ENCODE measurements at places on chromosomes 7 and 10.

DNA sequence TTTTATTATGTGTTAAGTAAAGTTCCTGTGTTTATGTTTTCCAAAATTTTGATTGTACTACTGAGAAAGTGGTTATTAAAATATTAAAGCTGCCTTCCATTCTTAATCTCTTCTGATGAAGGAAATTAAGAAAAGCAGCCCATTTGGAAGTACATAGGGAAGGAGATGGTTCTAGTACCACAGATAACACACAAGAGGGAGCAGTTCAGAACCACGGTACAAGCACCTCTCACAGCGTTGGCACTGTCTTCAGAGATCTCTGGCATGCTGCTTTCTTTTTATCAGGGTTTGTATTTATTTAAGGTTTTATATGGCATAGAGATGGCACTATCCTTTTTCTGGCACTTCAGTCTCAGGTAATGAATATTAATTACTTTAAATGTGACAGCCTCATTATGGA is 111.6 kb downstream of the PHTF2 start:
- DNase-seq: no peak

GRCh38 chr10:6494936-6495592 is 85.0 kb downstream of the PRKCQ start:
- DNase-seq: no peak

GRCh38 chr7:42761486-42761885 is 150.4 kb downstream of the C7orf25 start:
- DNase-seq: no peak

GRCh38 chr7:129017264-129017663 is 37.6 kb downstream of the TNPO3 start:
- no peak for DNase-seq

DNA sequence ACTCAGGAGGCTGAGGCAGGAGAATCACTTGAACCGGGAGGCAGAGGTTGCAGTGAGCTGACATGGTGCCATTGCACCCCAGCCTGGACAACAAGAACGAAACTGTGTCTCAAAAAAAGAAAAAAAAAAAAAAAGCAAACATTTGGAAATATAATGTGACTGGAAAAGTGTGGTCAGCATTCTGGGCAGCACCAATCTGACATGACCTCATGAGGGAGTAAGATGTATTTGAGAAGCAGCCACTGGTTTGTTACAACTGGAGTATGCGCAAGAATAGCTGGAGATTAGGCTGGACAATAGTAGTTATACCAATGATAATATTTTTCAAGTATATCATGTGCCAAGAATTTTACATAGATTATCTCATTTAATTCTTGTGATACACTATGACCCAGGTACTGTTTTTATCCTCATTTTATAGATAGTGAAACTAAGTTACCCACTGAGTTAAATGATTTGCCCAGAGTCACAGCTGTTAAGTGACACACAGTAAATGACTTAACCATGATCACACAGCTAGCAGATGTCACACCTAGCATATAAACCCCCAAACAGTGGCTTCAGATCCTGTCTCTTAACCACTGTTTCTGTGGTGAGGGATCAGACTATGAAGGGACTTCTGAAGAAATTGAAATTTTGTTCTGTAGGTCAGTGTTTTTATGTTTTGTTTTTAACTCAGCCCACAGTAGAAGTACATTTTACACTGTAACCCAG is 11.1 kb downstream of the MCU start:
- DNase-seq: peak; percentile 73

DNA sequence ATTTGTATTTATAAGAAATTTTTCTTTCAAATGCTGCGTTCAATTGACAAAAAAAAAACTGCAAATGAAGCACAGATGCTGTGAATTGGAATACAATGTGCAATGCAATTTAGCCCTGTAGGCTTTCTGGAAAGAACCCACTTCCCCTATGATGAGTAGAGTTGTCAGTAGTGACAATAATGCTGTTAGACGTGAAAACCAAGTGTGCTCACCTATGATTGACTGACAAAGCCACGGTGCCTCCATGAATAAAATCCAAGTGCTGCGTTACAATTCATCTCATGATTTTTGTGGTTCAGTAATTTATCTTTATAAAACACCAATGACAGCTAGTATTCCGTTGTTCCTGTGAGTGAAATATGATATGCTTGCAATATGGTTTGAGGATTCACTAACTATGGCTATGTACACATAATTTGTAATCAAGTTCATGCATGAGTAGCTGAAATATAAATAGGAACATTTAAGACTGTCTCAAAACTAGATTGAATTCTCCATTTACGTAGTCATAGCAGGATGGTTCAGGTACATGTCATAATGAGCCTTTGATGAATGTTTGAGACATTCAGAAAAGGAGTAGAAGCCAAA is 1160.3 kb downstream of the CNTNAP2 start:
- DNase-seq: no peak

DNA sequence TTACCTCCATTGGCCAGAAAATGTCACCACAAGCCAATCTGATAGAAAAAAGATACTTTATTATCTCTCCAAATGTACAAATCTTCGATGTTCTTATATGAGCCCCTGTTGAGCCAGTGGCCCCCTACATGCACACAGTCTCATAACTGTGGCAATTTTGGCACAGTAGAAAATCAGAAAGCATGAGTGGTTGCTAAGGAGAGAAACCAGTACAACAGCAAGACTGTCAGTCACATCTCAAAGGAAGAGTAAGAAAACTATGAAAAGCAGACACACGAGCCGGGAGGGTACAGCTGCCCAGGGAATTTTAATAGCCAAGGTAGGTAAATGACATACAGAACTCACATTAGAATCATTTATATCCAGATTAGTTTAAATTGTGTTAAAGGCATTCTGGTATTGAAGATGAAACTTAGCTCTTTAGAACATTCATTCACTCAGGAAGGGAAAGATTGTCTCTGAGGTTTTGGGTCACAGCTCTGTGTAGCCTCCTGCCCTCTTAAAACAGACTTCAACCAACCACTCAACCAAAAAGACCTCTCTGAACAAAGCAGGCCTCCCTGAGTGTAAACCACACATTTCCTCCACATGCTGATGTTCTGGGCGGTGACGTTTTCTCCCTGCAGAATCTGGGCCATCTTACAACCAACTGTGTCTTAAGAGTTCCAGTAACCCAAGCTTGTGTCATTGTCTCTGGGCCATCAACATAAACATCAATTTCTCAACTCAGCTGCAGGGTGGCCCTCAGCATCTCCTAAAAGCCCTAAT is 80.8 kb upstream of the ADAM12 start:
- peak; percentile 69 for DNase-seq

- DNase-seq: peak; percentile 5
Measured at GRCh38 chr10:31528831-31529230, 209.8 kb downstream of the ZEB1 start.

- no peak for DNase-seq
Measured at GRCh38 chr7:106869954-106870353, 4.9 kb downstream of the PIK3CG start.

DNA sequence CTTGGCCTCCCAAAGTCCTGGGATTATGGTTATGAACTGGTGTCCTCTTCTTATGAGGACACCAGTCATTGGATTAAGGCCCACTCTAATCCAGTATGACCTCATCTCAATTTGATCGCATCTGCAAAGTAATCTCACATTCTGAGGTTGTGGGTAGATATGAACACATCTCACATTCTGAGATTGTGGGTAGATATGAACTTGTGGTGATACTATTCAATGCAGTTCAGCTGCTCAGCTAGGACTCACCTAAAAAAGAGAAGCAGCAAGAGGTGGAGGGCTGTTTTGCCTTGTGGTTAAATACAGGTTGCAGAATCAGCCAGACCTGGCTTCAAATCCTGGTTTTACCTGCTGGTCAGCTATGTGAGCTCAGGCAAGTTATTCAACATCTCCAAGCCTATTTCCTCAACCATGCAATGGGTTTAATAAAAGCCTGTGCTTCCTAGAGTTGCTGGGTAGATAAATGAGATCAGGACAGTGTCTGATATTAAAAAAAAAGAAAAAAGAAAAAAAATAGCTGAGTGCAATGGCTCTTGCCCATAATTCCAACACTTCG is 8.5 kb upstream of the BAG3 start:
- no peak for DNase-seq

DNA sequence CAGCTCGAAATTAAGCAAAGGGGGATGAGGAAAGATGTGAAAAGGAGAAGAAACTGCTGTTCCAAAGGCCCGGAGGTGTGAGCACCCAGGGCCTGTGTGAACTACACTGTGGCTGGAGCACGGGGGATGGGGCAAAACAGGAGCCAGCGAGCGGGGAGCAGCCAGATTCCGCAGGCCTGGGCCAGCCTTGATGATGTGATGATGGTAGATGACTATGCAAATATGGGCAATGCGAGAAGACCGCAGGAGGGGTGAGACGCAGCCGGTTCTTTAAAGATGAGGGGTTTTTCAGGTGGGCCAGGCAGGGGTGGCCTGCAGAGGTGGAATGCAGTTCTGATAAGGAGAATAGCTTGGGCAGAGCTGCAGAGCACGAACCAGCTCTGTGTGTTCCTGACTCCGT is 61.5 kb downstream of the LANCL2 start:
- no peak for DNase-seq

Data from AG10803 (cell line).